T-helper 9 cell (primary cell): ENCODE measurements at places on chromosomes 7 and 10.

- no peak for DNase-seq
These were observed 27.2 kb downstream of the ST8SIA6 start for GRCh38 chr10:17427201-17427600.

- DNase-seq, result peak; percentile 23
These were observed 127.5 kb downstream of the CUBN start for GRCh38 chr10:17001961-17002749.

DNA sequence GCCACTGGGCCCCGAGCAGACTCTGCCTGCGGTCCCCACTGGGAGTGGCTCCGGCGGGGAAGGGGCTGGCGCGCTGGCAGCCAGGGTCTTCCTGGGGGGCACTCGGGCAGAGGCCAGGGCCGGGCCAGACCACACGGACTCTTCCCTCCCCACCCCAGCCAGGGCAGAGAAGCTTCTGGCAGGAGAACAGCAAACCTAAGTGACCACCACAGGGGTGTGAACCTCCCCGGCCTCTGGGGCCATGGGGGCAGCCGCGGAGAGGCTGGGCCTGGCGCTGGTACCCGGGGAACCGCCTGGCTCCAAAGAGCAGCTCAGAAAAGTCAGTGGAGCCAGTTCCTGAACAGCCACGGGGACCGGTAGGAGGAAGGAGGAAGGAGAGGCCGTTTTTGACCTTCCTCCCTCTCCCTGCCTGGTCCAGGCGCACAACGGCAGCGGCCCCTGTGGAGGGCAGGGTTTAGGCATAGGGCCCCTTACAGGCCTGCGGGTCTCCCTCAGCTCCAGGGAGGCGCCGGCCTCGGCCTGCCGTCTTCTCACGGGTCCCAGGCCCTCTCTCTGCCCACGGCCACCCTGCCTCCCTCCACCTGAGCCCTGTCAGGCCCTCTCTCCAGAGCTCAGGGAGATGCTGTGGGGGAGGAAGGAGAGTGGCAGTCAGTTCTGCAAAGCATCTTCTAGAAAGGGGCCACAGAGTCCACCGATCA, 51.8 kb downstream of the TMEM209 start:
- DNase-seq, result no peak

DNA sequence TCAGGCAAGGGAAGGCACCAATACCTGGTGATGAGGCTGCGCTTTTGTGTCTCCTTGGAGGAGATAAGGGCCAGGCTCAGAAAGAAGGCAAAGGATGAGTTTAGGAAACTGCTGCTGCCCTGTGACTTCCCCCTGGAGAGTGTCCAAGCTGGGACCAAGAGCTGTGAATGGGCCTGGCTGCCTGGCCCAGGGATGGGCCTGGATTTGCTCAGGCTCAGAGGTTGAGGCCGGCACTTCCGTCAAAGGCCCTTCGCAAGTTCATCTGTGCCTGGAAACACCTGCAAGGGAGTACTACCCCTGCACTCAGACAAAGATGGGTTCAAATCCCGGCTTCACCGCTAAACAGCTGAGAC, 50.5 kb upstream of the NANOS1 start:
- DNase-seq, result no peak

DNA sequence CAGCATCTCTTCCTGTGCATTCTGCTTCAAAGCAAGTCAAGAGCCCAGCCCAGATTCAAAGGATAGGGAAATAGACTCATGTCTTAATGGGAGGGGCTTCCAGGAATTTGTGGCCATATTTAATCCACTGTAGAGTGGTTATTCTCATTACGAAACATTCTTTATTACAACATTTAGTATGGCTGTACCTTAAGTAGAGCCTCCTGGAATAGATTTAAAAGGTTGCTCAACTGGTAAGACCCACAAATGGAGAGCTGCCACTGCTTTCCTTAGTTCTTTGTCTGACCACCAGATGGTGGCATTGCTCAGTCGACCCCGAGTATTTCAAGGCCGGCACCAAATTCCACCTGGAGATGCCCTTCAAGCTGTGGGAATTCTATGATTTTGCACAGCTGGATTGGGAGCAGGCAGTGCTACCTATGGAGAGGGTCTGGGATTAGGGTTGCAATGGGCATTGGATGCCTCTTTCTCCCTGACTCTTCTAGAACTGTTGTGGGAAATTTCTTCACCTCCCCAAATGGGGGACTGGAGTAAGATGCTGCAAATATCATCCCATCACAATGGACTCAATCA, 102.2 kb downstream of the RBM20 start:
- peak; percentile 29 for DNase-seq

DNA sequence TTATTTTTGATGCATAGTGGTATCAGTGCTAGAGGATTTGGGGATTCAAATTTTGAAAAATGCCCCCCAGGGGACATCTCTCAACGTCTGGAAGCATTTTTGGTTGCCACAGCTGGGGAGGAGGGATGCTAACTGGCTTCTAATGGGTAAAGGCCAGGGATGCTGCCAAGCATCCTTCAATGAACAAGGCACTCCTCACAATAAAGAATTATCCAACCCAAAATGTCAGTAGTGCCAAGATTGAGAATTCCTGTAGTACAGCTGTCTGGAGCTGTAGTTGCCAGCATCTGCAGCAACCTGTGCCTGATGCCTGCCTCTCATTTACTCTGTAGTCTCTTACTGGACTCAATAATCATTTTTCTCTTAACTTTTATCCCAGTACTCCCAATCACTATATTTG, 53.5 kb downstream of the SEPTIN7 start:
- no peak for DNase-seq

DNA sequence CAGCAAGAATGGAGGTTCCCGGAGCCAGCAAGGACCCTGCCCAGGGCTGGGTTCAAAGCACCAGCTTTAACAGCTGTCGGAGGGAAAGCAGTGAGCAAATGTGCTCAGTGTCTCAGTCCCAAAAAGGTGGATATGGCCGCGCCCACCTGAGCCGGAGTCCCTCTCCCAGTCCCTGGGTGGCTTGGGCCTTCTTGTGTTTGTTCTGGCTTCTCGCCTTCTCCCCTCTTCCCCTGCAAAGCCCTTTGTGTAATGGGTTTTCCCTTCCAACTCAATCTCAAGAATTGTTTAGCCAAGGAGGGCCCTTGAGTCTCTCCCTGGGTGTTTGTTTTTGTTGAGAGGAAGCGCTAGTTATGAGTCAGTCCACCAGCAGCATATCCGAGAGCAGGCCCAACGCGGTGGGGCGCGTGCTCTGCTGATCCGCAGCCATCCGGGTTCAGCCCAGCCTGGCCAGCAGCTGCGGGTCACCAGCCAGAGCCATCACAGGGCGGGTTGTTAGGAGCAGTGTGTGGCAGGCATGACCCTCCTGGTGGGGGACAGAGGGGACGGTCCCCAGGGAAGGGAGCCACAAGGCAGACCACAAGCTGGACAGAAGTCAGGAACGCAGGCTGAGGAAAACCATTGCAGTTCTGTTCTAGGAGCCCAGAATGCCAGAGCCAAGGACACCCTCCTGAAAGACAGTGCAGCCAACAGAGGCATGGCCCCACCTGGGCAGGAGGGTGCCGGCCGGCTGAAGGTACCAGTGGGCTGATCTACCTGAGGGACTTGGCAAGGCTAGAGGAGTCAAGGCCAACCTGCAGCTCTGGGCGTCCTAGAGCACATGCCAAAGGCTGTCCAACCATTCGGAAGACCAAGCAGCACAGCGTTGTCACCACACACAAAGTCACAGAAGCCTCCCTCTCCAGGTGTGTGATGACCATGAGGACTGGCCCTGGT, 21.3 kb downstream of the CALML3 start:
- no peak for DNase-seq

DNA sequence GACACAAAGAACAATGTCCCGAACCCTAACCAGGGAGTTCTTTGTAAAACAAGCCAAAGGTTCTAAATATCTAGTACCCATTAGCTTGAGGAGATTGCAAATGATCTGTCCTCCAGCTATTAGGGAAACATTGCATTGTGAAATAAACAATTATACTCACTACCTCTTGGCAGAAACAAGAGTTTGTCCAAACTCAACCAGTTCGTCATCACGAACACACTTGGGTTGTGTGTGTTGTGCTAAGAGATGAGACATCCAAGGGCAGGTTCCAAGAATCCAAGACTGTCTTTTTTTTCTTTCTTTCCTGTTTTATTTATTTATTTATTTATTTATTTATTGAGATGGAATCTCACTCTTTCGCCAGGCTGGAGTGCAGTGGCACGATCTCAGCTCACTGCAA, 793.1 kb upstream of the AUTS2 start:
- no peak for DNase-seq

DNA sequence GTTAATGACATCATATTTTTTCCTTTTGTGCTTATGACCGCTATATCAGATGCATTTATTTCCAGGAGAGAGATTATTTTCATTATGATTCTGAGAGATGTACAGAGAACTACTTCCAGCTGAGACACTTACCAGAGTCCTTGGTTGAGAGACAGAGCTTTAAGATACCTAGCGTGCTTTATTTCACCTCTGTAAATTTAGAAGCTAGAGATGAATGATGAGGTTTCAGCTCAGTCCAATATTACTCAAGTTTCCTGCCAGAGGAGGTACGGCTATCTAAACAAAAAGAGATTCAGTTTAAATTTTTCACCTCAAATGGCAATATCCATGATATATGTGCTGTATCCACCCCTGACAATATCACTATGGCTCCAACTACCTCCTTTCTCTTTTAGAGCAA, 182.6 kb upstream of the FAM3C start:
- DNase-seq, result no peak

DNA sequence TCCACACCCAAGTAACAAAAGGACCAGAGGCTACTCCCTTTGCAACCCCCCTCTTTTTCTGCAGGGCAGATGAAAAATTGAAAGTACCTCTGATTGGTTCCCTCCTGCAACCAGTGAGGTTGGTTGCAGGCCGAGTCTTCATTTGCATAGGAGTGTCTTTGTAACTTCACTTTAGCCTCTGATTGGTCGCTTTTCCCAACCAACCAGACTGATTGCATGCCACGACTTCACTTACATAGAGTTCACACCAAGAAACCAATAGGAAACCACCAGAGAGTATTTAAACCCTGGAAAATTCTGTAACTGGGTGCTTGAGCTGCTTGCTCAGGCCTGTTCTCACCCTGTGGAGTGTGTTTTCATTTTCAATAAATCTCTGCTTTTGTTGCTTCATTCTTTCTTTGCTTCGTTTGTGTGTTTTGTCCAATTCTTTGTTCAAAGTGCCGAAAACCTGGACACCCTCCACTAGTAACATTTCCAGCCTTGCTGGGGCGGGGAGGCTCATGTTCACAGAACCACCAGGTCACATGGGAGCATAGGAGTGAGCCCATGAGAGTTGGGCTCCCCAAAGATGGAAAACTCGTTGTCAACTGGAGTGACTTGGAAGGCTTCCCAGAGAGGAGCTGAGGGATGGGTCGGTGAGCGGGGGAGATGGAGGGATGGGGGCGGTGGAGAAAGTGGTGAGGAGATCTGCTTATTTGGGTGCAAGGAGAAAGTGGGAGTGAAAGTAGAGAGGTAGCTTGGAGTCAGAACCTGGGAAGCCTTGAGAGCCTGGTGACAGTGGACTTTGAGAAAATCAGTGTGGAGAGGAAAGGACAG, 223.6 kb downstream of the GFRA1 start:
- DNase-seq, result no peak

- DNase-seq, result no peak
These were observed 1.5 kb upstream of the C10orf95 start for GRCh38 chr10:102452672-102453340.

- no peak for DNase-seq
These were observed 136.1 kb upstream of the LYZL2 start for GRCh38 chr10:30765616-30766015.

DNA sequence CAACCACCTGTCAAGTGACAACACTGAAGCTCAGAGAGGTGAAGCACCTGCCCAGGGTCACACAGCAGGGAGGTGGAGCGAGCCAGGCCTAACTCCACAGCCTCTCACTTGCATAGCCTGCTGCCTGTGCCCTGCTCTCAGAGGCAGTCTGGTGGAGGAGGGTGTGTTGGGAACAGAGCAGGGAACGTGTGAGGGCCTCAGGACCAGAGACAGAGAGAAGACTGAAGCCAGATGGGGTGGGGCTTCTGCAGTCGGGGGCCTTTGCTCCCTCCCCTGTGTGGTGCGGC, 114.0 kb downstream of the PTPN20 start:
- DNase-seq, result no peak

DNA sequence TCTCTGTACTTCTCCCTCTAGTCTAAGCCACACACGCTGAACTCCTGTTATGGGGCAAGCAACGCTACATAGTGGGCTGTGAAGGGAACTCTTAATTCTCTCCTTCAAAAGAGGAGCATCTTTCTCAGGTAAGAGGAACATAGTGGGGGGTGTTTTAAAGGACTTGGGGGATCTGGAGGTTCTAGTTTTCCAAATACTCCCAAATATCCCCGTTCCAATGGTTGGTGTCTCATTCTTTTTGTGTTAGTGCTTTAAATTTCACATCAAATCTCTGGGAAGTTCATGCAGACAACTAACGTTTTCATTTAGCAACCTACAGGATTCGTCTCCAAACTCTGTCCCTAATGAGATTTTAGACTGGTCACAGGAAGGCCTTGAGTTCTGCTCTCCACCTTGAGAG, 12.4 kb upstream of the WDR86 start:
- DNase-seq, result no peak

DNA sequence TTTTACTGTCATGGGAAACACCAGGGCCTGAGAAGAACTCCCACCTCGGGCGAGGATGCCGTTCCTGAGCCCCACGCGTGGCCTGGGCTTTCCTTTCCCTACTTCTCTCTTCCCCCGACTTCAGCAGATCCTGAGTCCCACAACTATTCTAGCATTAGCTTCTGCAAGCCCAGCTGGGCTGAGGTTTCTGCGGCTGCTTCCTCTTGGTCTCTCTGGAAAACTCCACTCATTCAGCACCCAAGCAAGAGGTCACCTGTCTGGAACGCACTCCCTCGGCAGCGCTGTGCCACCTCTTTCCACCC, 761 bp upstream of the DOCK1 start:
- DNase-seq, result no peak

DNA sequence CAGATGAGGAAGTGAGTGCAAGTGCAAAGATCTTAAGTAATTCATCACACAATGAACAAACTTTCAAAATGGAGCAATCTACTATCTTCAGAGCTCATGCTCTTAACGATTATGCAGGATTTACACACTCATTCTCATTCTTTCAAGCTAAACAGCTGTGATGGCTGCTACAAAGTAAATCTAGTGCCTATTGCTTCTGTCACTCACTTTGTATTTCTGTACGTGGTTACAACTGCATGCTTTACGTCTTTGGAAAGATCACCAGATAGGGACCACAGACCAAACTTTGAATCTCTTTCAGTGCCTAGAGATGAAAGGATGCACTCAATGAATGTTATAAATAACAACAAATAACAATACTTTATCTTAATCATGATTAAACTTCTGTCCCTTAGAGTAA, 194.6 kb downstream of the MAGI2 start:
- no peak for DNase-seq

GRCh38 chr10:90028312-90028711, 326.9 kb downstream of the KIF20B start:
- no peak for DNase-seq

DNA sequence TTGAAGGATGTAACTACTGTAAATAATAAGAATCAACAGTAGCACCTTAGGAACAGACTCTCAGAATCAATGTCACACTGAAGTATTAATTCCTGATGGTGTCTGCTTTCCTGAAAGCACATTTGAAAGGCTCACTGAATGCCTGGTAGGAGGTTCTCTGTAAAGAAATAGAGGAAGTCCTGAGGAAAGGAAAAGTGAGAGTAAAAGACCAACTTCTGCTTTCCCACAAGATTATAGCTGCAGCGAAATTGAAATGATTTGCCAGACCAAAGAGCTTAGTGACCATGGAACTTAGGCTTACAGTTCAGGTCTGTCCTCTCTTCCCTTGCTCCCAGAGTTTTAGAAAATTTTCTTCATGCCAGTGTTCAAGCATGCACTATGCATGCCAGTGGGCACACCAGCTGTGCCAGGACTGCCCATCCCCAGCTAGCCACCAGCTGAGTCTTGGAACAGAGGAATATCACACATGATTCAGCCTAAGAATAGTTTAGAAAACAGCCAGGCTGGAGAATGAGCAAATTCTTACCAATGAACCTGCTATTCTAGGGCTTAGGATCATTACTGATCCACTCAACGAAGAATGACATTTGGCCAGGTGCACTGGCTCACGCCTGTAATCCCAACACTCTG, 123.2 kb downstream of the HERPUD2 start:
- no peak for DNase-seq
